ENCODE measurements at places on chromosomes 1 and 21.
A peak's percentile ranks its signal among the peaks of the same experiment; 100 is the strongest.

- DNase-seq: no peak
Measured at GRCh38 chr1:158003406-158003800, 10.0 kb downstream of the KIRREL1 start.

GRCh38 chr1:233366575-233366974 lies 39.1 kb downstream of the MAP3K21 start:
- DNase-seq: no peak

GRCh38 chr1:166090244-166090643 lies 76.6 kb downstream of the FAM78B start:
- DNase-seq: no peak

DNA sequence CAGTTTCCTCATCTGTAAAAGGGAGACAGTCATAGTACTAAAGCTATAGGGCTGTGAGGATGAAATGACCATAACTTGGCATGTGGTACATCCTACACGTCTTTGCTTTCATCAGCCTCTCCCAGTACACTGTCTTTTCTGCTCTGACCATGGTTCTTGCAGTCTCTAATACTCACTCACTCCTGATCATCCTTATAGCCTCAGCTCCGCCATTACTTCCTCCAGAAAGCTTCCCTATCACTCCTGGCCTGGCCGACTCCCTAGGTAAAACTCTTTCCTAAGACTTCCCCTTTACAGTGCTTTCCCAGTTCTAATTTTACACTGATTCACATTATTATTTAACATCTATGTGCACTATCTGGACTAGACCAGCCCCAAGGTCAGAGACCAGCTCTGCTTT lies 5.0 kb upstream of the MRPL24 start:
- DNase-seq: no peak

GRCh38 chr1:182041615-182042014 lies 19.9 kb downstream of the ZNF648 start:
- no peak for DNase-seq

- peak; percentile 60 for DNase-seq
Measured at GRCh38 chr21:45309069-45309986, 21.6 kb upstream of the POFUT2 start.

Data from femur (tissue), 1 donor.